Psoas muscle (tissue), 8 donors: ENCODE measurements at places on chromosomes 6 and 20. TPM values are rescaled to one million over a fixed set of nuclear protein-coding genes. Genes with fewer than 3 reads are reported as not detected.

GRCh38 chr20:48809673-48810072, 18.1 kb downstream of the PREX1 start:
- DNase-seq = no peak

DNA sequence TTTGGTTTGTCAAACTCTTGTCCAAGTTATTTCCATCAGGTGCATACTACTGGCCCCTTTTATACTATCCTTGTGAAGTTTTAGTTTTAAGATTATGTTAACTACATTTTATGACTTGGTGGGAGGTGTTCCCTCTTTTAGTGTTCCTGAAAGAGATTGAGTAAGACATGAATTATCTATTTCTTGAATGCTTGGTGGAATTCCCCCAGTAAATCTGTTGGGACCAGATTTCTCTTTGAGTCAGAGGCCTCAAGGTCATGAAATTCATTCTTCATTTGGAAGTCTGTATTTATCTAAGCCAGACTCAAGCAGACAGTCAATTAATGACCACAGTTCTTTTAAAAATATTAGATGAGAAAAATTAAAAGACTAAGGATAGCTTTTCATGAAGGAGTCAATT, 81.3 kb downstream of the MOXD1 start:
- no peak for DNase-seq

DNA sequence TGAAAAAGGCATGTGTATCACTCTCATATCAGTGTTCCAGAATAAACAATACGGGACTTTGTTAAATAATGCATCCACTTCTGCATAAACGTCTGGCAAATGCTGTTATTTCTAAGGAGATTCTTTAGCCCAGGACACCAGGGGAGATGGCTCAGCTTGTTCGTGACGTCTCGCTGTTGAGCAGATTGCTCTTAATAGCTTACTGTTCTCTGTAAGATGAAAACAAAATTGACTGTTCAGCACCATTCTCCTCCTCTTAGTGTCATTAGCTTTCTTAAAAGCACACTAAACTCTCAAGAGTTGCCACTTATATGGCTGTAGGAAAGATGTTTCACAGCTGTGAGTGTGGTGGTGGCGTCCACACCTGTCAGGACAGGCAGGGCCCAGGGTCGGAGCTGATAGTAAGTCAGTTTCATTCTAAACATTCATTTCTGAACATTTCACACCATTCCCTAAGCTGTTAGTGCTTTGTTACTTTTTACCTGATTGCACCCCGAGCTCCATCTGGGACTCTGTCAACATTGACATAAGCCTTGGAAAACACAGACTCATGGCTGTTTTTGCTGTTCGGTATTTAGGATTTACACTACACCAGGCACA, 132.1 kb downstream of the ZDHHC14 start:
- DNase-seq = no peak

GRCh38 chr6:16105854-16106253, 23.0 kb upstream of the MYLIP start:
- DNase-seq = no peak

Gene SAMD3
- 0.28 TPM for total RNA-seq

- no peak for DNase-seq
Measured at GRCh38 chr6:106802139-106802538, 172.4 kb downstream of the CD24 start.

- DNase-seq = no peak
Measured at GRCh38 chr6:56992703-56993102, 37.8 kb downstream of the BEND6 start.

Gene OXT
- not detected for total RNA-seq

DNA sequence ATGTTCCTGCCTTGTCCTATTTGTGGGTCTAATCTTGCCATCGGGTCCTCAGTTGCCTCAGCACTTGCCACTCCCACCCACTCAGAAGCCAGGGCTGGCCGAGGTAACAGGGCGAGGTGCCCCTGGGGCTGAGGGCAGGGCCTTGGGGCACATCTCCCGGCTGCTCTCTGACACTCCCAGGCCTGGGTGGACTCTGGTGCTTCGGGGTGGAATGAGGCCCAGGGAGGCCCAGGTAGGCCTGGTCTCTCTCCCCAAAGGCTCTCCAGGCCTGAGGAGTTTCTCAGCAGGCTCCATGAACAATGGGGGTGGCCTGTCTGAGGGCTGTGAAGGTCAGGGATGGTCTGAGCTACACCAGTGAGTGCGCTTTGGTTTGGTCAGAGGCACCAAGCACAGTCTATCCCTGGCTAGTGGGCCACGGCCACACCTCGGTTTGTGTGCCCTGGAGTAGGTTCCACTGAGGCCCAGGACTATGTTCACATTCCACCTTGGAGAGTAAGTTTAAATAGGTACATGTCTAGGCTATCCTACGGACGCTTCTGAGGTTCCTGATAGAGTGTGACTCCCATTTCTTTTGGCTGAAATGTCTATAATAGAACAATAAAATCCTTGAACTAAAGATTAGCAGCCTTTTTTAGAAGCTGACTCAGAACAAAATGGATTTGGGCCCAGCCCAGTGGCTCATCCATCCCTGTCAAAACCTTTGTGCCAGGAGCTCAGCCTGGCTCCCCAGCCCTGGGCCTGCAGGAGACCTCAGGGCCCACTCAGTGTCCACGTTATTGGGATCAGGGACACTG, 78.8 kb downstream of the SLC24A3 start:
- no peak for DNase-seq

Gene AKAP12
- 5.9 TPM for total RNA-seq

DNA sequence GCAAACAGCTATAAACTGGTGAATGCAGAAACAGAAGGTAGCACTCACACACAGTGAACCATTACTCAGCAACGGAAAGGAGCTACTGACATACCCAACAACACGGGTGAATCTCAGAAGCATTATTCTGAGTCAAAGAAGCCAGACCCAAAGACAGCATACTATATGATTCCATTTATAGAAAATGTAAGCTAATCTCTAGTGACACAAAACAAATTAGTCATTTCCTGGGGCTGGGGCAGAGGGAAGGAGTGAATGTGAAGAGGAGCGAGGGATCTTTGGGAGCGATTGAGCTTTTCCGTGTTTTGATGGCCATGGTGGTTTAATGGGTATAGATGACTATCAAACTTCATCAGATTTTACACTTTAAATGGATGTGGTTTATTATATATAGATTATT, 614.6 kb downstream of the DHX35 start:
- DNase-seq = no peak

Gene SAMD5
- 0.19 TPM for total RNA-seq

Gene THEMIS
- total RNA-seq = 0.17 TPM

DNA sequence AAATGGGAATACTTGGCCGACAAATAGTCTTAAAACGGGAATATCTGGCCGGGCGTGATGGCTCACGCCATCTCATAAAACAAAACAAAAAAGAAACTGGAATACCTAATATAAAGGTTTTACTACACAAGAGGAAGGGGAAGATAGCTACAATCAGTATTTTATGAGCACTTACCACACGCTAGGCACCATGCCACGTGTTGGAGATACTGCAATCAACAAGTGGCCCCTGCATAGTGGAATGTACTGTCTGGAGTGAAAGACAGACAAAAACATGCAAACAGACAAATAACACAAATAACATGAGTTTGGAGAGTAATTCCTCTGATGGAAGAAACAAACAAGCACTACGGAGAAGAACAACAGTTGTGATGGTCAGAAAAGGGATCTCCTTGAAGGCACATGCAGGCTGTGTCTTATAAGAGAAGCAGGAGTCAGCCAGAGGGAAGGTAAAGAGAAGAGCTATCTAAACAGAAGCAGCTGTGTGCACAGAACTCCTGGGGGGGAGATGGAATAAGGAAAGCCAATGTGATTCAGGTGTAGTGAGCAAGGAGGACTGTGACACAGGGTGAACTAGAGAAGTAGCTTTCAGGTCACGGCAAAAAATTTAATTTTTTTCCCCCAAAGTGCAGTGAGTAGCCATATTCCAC, 39.1 kb upstream of the AKIRIN2 start:
- no peak for DNase-seq

GRCh38 chr6:113551168-113551567, 306.0 kb upstream of the MARCKS start:
- no peak for DNase-seq

GRCh38 chr20:45176526-45177267, 2.0 kb downstream of the PI3 start:
- no peak for DNase-seq

Gene EBF4
- total RNA-seq = 1.3 TPM

Gene PRDM13
- not detected for total RNA-seq

- DNase-seq = no peak
Measured at GRCh38 chr6:89582669-89583325, 55.8 kb downstream of the LYRM2 start.

DNA sequence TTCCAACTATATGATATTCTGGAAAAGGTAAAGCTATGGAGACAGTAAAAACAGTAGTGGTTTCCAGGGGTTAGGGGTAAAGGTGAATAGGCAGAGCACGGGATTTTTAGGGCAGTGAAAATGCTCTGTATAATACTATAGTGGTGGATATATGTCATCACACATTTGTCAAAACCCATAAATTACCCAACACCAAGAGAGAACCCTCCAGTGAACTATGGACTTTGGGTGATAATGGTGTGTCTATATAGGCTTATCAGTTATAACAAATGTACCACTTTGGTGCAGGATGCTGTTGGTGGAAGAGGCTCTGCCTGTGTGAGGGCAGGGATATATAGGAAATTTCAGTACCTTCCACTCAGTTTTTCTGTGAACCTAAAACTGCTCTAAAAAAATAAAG, 149.9 kb downstream of the GPX5 start:
- no peak for DNase-seq

DNA sequence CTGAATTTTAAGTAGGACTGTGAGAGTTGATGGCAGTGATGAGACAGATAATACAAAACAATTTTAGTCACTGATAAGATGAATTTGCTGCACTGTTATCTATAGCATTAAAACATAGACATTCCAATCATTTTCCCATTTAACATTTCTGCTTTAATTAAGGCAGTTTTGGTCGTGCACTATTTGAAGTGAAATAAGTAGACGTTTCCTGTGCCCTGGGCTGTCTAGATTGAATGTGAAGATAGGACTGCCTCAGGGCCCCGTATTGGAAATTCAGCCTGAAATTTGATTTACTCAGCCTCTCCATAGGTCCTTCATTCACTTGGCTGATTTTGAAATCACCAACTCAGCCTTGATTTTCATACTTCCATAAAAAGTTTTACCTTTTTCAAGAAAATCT, 48.3 kb downstream of the ARID1B start:
- DNase-seq = no peak

Gene PRL
- total RNA-seq = not detected

DNA sequence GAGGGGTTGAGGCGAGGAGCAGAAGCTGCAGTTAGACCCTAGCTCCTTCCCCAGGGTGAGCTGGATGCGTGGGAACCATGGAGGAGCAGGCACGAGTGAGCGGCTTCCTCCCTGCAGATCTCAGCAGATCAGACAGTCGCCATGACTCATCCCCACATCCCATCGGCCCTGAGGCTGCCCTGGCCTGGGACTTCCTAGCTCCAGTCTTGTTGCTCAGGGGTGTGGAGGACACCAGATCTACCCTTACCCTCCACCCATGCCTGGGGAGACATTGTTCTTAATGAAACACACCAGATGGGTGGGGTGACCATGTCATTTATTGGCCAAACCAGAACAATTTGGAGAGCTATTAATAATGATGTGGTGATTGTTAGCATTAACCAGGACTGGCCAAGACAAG, 36.3 kb upstream of the TGM2 start:
- DNase-seq = peak; percentile 40

Gene SLC22A16
- total RNA-seq = not detected

Gene ZFP57
- total RNA-seq = not detected

Gene ADGRB3
- total RNA-seq = 0.32 TPM

DNA sequence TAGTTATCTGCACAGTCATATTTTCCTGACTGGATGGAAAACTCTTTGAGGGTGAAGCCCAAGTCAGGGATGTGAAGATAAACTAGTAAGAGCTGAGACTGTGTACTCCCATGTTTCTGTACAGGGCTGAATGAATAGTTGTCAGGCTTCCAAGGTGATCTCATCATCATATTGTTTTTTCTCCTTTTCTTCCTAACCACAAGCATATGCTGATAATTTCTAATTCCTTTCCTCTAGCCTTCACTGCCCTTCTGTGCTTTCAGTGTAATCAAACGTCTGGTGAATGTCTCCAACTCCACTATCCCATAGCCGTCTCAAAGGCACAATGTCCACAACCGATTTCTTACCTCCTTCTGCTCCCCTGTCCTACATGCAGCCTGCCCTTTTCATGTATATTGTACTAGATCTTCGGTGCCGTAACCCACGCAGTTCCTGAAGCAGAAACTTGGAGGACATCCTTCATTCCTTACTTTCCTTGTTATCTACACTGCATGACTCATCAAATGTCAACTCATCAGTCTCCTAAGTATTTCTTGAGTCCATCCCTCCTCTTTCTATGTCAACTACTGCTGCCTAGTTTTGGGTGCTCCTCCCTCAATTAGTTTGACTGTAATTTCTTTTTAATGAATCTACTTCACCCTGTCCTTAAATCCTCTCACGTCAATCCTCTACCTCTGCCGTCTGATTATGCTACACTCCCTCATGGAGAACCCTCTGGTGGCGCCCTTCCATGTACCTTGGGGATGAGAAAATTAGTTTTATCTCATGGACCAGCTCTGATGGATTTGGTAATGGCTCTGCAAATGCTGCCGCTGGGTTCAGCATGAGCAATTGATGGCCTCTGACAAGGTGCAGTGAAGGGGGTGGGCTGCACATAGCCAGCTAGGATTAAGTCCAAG, 21.9 kb downstream of the NCOA7 start:
- DNase-seq = no peak

Gene CLPSL1
- total RNA-seq = not detected

Gene AIF1
- total RNA-seq = 2.6 TPM

- no peak for DNase-seq
Measured at GRCh38 chr6:1496836-1497760, 107.7 kb downstream of the FOXF2 start.

- DNase-seq = no peak
Measured at GRCh38 chr6:29496961-29497360, 9.2 kb upstream of the MAS1L start.

- no peak for DNase-seq
Measured at GRCh38 chr6:6981681-6982322, 126.0 kb upstream of the RREB1 start.

Gene TFAP2A
- not detected for total RNA-seq

GRCh38 chr6:87244380-87244779, 78.0 kb upstream of the SMIM8 start:
- DNase-seq = no peak

Gene DLK2
- not detected for total RNA-seq

Gene KCNQ5
- 89.7 TPM for total RNA-seq

Gene RAET1E
- 1.4 TPM for total RNA-seq

Gene BPIFA1
- not detected for total RNA-seq

Gene DBNDD2
- 150 TPM for total RNA-seq

Gene ADA
- 4.2 TPM for total RNA-seq

DNA sequence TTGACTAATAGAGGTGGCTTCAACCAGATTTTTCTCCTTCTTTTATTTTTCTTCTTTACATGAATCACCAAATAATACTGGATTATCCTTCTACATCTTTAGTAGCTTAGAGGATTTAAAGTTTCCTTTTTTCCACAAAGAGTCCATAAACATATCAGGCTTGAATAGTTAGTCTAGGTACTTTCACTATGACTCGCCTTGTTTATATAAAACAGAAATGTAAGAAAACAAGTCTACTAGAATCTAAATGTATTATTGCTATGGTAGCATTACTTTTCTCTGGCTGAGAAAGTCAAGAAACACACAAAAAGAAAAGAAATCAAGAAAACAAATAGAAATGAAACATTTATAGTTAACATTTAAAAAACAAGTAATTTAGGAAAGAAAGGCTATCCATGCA, 215.2 kb downstream of the PTPRK start:
- no peak for DNase-seq

Gene MDFI
- 0.53 TPM for total RNA-seq

Gene IL17A
- total RNA-seq = not detected

GRCh38 chr6:37876843-37877242, 57.3 kb downstream of the ZFAND3 start:
- DNase-seq = no peak

GRCh38 chr6:136426627-136427377, 123.4 kb downstream of the MAP7 start:
- DNase-seq = no peak
